ENCODE measurements at places on chromosomes 2 and 18.

GRCh38 chr18:73544617-73545016 lies 603.0 kb downstream of the FBXO15 start:
- DNase-seq = no peak

DNA sequence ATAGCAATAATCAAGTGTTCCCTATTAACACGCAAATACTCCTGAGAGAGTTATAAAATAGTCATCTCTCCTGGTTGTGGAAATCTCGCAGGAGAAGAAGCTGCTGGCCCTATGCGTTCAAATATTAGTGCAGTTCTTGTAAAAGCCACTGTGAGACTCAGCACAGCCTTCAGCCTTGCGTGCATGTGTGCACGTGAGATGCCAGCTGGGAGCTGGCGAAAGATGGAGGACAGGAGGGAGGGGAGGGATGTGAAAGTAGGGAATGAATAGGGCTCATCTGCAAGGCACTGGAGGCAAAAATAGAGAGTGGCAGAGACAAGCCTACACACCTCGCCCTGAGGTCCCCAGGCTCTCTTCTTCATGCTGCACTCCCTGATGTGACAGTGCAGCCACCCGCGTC lies 126.5 kb downstream of the INO80D start:
- DNase-seq = no peak

DNA sequence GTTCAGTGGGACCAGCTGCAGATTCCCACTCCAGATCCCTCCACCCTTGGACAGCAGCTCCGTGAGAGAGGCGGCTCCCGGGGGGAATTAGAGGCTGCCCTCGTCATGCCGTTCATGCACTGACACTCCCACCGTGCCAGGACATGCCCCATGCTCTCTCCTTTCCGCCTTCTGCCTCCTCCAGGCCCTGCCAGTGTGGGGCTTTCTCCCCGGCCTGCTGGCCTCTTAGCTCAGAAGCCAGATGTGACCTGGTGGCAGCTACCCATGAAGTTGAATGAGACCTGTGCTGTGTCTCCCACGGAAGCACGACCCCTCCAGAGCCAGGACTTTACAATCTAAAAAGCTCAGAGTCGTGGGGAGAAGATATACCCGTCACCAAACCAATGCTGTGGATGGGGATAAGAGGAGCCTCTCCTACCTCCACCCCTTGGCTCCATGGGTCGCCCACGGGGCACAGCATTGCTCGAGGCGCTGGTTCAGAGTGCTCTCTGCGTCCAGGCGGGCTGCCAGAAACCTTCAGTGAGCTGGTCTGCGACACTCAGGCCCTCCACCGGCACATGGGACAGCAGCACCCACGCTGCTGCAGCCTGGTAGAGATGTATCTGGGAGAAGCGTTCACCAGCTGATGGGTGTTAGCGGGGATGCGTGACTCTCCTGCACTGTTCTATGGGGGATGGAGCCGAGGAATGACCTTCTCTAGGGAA lies 111.0 kb upstream of the GPC1 start:
- DNase-seq = no peak

DNA sequence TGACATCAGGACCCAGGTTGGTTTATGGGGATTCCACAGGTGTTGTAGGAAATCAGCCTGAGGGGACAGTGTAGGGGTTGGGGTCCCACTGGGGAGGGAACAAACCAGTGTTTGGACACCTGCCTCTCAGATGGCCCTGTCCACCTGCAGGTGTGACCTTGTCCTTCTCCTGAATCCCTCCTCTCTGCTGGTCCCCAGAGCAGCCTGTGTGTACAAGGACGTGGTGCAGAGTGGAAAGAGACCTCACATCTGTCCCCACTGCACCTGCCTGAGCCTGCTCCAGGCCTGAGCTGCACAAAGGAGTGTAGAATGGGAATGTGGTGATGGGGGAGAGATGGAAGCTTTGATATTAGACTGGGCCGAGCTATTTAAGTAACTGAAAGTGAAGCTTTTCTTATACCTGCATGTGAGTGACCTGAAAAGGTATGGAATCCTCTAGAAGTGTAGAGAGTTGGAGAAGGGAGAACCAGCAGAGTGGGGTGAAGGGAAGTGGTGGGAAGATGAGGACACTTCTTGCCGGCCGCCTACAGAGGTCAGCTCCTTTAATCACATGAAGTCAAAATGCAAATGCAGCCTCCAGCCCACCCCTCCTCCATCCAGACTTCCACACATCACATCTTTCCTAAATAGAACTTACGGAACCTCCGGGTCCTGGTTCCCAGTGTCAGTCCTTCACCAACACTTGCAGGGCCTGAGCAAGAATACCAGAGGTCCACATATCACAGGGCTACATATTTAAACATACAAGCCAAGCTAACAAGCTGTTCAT lies 89.3 kb upstream of the SMAD2 start:
- no peak for DNase-seq

GRCh38 chr2:28101123-28101522 lies 210.6 kb downstream of the BABAM2 start:
- no peak for DNase-seq

GRCh38 chr18:7117390-7118355 lies at the start of gene LAMA1:
TSS of gene LAMA1 (minus strand) at chr18:7117797. CDS start at chr18:7117720, 77 bp downstream.
- DNase-seq = peak; percentile 51
